ENCODE measurements at places on chromosomes 4 and X.

DNA sequence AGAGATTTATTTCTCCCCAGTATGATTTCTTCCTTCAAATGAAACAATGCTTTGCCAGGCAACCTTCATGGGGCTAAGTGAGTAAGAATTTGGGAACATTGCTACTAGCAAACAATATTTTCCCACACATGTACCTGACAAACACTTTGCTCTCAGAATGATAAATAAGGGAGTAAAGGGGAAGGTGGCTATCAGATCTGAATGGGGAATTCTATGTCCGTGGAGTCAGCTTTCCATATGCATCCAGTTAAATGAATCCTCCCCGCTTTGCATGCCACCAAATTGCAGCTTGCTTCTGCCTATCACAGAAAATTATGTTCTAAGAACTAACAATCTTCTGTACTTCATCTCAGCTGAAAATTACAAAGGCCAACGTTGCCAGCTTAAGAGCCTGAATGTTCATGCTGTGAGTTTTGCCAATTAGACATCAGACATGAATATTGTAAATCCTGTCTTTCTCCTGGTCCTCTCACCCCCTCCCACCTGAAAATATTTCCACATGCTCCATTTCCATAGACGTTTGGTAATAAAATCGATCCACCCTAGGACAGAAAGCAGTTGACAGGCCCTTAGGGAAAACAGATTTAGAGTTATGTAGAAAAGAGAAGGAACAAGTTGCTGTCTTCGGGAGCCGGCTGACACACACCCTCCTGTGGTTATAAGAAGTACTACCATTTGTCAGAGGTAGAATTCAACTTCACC is 6.3 kb downstream of the MEPE start:
- no peak for DNase-seq

DNA sequence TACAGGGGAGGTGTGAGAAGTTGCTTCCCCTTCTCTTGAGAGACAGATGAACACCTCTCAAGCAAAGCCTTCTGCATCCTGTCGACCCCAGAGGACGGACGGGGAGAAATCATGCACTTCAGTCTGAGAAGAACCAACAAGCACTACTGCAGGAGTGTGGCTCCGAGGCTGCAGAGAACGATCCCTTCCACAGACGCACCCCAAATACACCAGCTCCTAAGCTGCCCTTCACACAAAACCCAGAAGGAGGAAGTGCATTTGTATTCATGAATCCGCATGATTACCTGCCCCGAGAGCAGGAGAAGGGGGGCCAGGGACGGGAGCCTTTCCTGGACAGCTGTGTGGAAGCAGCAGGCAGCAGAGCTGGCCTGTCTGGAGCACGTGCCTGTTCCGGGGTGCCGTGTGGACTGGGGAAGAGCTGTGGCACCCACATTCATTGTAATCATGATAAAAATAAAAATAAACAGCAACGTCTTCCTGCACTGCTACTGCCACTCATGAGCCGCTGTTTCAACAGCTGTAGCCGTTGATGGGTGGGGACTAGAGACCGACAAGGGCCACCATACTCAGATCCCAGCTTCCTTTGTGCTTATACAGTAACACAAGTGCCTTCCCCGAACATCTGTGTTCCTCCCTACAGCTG is 42.9 kb downstream of the ACSL1 start:
- no peak for DNase-seq

DNA sequence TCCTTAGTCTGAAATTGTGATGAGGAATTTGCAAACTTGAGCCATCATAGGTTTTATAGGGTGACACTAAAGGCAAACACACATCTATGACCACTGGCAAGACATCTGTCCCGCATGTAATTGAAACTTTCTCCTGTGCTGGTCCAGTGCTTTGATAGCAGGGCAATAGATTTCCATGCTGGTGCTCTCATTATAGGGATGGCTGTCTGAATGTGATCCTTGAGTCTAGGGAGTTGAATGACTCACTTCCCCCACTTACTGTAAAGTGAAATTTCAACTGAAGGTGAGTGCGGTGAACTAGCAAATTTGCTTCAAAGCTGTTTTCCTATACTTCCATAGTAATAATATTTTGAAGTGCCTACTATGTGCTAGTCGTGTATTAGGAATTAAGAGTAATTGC is 1630.0 kb downstream of the STIM2 start:
- DNase-seq: no peak

- no peak for DNase-seq
Measured at GRCh38 chrX:144531877-144532276, 648.0 kb downstream of the UBE2NL start.

- DNase-seq: no peak
Measured at GRCh38 chr4:55409468-55410171, 13.9 kb downstream of the TMEM165 start.

GRCh38 chrX:95427389-95427788 is 1257.3 kb upstream of the DIAPH2 start:
- no peak for DNase-seq

GRCh38 chr4:25062098-25062497 is 31.4 kb upstream of the LGI2 start:
- DNase-seq: no peak

DNA sequence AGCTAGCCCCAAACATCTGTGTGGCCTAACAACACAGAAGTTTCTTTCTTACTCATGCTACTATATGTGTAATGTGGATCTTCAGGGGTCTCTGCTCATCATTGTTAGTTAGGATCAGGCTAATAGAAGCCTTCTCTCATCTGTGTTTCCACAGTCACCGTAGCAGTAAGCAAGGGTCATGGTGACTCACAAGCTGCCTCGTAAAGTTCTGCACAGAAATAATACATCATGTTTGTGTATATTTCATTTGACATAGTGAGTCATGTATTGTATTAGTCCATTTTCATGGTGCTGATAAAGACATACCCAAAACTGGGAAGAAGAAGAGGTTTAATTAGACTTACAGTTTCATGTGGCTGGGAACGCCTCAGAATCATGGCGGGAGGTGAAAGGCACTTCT is 38.7 kb downstream of the SLC4A4 start:
- peak; percentile 24 for DNase-seq

DNA sequence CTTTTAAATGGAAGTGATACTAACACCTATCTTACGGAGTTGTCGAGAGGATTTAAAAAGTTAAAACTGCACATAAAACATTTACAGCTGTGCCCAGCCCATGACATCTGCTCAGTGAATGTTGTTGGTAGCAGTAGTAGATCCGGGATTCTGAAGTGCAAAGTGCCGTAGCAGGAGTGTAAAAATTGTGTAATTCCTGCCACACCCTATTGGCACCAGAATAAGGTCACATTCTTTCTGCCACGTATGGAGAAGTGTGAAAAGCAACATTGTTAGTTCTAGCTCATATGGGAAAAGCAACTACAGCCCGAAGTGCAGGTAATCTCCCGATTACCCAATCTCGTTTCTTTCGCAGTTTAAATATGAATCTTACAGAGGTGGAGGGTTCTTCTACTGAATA is 31.2 kb downstream of the PRIMPOL start:
- DNase-seq: no peak

- DNase-seq: peak; percentile 30
Measured at GRCh38 chr4:80365928-80366327, 30.4 kb downstream of the CFAP299 start.

- DNase-seq: peak; percentile 8
Measured at GRCh38 chr4:105548483-105548882, 3.9 kb upstream of the ARHGEF38 start.

GRCh38 chr4:77194989-77195388 is 38.0 kb downstream of the CCNG2 start:
- DNase-seq: no peak

- DNase-seq: no peak
Measured at GRCh38 chrX:81586096-81586495, 384.2 kb downstream of the SH3BGRL start.

GRCh38 chrX:112851806-112852205 is 11.2 kb upstream of the AMOT start:
- no peak for DNase-seq

GRCh38 chr4:100649417-100649816 is 131.6 kb upstream of the EMCN start:
- DNase-seq: no peak

DNA sequence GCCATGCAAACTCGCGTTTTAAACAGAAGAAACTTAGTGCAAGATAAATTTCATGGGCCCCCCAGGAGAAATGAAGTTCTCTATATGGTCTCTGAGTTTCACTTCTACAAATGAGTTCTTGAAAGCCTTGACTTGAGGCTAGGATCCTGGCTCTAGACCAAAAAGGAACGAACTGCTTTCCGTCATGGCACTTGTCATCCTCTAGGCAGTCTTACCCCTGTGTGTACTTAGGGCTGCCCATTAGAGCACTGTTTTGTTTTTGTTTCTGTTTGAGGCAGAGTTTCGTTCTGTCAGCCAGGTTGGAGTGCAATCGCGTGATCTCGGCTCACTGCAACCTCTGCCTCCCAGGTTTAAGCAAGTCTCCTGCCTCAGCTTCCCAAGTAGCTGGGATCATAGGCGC is 29.0 kb downstream of the RNF4 start:
- no peak for DNase-seq

GRCh38 chr4:10093801-10094552 is 22.6 kb downstream of the WDR1 start:
- DNase-seq: peak; percentile 82

DNA sequence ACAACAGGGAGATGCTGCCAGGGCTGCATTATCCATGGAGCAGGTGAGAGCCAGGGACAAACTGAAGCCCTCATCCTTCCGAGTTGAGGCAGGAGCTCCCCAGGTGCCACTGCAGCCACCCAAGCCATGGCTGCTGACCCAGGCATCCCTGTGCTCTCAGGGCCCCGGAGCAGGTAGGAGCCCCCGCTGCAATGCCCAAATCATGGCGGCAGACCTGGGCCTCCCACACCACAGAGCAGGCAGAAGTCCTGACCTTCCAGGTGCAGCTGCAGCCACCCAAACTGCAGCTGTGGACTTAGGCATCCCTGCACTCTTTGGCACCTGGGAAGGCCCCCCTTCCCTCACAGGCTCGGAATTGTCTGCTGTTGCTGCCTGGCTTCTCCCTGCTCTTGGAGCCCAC is 443.6 kb downstream of the ARAP2 start:
- DNase-seq: no peak

DNA sequence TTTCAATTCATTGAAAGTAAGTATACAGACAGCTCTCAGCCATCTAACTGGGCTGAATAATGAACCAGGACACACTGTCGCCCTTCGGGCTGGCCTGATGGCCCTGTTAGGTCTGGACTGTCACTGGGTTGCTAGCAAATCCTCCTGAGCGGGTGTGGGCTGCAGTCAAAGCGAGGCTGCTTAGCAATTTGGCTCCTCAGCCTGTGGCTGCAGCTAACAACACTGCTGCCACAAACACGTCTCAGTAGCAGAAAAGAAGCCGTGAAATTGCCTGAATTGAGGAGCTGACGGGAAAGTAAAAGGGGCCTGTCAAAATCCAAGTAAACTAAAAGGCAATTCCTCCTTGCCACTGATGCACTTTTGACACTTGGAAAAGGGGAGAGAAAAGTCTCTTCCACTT is 72.8 kb downstream of the SMIM20 start:
- DNase-seq: no peak

GRCh38 chr4:60805500-60806313 is 394.4 kb upstream of the ADGRL3 start:
- DNase-seq: peak; percentile 26

- DNase-seq: no peak
Measured at GRCh38 chr4:158067646-158068045, 105.2 kb downstream of the GASK1B start.

- DNase-seq: no peak
Measured at GRCh38 chr4:6495736-6496135, 23.3 kb upstream of the PPP2R2C start.

DNA sequence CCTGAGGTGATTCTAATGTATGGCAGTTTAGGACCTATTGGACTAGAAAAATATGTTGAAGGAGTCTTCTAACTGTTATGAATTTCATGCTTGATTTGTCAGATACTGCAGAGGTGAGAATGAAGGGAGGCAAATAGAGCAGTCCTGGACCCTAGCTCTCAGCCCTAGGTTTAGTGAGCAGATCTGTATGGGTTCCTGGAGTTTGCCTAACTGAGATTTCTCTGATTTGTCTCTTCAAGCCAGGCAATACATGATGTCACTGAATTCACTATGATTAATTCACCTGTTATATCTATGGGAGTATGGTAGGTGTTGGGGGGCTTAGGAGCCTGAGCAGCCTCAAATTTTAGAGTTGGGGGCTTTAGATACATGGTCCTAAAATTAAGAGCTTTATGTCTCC is 2.6 kb downstream of the MND1 start:
- no peak for DNase-seq

GRCh38 chr4:122044501-122044900 is 92.6 kb upstream of the TRPC3 start:
- DNase-seq: no peak

GRCh38 chr4:78059524-78059889 is 2.4 kb downstream of the FRAS1 start:
- no peak for DNase-seq

- DNase-seq: no peak
Measured at GRCh38 chr4:128782076-128782715, 27.3 kb upstream of the JADE1 start.

DNA sequence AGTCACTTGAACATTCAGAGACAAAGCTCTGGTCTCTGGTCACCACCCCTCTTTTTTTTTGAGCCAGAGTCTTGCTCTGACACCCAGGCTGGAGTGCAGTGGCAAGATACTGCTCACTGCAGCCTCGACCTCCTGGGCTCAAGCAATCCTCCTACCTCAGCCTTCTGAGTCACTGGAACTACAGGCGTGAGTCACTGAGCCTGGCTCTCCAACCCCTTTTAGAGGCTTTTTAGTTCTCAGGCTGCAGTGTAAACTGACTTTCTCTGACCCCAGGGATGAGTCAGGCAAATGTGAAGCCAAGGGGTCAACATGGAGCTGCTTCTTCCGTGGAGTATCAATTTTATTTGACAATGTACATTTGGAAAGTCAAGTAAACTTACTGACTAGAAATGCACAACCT is 229.2 kb downstream of the PTTG2 start:
- no peak for DNase-seq

GRCh38 chrX:46551494-46552128 is 6.4 kb upstream of the ZNF674 start:
- DNase-seq: no peak

DNA sequence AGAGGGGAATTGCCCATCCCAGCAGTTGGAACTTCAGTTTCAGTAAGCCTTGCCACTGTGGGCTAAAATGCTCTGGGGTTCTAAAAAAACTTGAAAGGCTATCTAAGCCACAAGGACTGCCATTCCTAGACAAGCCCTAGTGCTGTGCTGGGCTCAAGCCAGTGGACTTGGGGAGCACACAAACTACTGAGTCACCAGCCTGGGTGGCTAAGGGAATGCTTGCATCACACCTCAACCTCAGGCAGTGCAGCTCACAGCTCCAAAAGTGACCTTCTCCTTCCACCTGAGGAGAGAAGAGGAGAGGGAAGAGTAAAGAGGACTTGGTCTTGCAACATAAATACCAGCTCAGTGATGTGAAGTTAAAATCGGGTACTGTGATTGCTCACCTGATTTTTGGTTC is 116.7 kb upstream of the GLRA2 start:
- no peak for DNase-seq

DNA sequence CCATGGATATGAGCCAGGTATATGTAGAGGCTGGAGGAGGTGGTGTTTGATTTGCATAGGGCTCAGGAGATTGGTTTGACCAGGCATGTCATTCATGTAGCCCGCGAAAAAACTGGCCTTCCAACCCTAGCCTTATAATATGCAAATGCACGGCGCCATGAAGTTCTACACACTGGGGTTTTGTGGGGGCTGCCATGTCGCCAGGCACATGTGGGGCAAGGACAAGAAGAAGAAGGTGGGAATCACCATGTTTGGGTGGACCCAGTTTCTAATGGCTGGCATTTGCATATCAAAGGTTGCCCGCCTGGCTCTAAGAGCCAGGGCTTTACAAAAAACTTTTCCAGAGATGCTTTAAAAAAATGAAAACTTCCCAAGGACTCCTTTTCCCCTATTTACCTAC is 1251.0 kb downstream of the PCDH18 start:
- no peak for DNase-seq
